ENCODE measurements at places on chromosomes 2 and 18.

- DNase-seq, result no peak
These were observed 63.3 kb downstream of the DNAJC10 start for GRCh38 chr2:182779323-182779722.

DNA sequence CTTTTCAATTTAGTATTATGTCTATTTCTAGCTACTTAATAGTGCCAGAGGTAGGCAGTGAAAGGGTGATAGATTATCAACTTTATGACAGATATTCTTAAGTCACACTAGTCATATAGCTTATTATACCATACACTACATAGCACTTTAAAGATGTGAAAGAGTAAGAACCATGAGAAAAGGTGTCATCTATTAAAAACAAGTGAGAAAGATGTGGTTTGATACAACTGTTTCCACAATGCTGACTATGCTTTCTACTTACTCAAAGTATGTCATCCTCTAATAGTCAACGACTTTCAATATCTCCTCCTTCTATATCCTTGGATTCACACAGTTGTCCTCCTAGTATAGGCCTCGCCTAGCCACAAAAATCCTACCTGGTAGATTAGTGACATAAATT lies 132.9 kb upstream of the WDSUB1 start:
- DNase-seq, result no peak

- DNase-seq, result no peak
These were observed 91.5 kb upstream of the LPIN2 start for GRCh38 chr18:3104190-3105054.

- DNase-seq, result no peak
These were observed 75.7 kb upstream of the RAB6C start for GRCh38 chr2:129903586-129904425.

DNA sequence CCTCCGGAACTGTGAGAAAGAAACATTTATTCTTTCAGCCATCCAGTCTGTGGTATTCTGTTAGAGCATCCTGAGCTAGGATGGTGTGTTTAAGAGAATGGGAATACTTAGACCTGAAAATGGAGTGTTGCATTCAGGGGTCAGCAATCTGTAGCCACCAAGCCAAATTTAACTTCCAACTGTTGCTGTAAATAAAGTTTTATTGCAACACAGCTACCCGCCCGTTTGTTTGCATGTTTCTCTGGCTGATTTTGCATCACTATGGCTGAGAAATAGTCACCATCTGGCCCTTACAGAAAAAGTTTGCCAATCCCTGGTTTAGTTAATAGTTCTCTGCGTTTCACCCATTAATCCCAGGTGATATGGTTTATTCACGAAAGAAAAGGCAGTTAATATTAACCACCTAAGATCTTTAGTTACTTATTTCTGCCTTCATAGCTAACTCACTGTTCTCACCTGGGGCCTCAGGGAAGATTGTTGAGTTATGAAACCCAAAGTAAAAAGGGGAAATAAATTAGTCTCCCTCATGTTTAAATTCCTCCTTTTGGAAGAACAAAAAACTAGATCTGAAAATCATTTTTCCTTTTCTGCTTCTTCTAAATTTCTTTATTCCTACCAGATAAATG lies 9.5 kb upstream of the CYS1 start:
- DNase-seq, result no peak

- no peak for DNase-seq
These were observed 3.5 kb upstream of the LIPG start for GRCh38 chr18:49558356-49558755.

GRCh38 chr18:58549814-58550339 lies 79.0 kb downstream of the ALPK2 start:
- no peak for DNase-seq

GRCh38 chr2:20299113-20299512 lies 51.5 kb downstream of the PUM2 start:
- no peak for DNase-seq
